ENCODE measurements at places on chromosomes 13 and 19.

DNA sequence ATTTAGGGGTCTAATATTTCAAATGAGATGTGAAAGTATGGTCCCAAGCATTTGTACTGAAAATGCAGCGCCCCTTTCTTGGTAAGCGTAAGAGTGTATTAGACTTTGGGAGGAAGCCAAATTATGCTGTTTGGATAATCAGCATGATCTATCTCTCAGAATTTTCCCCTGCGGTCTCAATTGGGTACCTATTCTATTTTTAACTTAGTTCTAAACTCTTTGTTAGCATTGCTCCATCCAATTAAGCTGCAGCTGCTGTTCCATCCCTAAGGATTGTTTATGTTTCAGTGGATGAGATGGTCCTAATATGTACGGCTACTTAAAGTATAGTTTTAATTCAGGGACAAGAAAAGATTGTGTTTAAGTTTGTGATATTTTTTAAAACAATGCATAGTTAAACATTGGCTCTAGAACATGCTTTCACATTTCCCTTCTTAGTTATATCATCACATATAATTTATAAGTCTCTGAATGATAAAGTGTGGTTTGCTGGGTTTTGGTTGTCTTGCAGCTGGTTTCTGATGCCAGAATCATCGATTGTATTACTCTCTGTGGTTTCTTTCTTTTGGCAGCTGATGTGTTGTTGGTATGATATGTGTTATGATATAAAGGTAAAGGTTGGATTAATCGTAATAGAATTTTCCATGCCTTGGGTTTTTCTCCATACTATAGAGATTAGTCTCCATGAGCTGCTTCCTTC is 15.0 kb downstream of the POLR1D start:
- no peak for DNase-seq

- peak; percentile 50 for DNase-seq
Observed at GRCh38 chr13:73754727-73755292, 379.4 kb downstream of the KLF12 start.

DNA sequence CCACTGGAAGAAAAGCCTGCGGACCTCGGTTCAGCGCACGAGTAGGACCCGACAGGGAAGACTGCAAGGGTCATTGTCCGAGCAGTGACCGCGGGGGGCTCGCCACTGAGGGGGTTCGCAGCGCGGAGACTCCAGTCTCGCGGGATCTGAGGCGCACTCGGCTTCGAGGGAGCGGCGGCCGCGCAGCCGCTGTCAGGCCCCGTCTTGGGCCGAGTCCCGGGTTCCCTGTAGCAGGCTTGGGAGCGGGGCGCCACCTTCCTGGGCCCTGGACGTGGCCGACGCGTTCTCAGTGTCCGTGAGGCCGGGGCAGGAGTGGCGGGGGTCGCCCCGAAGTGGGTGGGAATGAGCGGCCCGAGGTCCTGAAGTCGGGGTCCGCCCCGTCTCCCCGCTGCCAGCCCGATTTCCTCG is 474 bp upstream of the FAM174C start:
- no peak for DNase-seq

GRCh38 chr13:46728777-46729176 is 68.2 kb downstream of the ESD start:
- no peak for DNase-seq

GRCh38 chr19:18173572-18174288 is at the start of gene IFI30:
IFI30 (plus strand) TSS chr19:18173813; CDS start chr19:18173842, 29 bp downstream.
- DNase-seq = no peak

DNA sequence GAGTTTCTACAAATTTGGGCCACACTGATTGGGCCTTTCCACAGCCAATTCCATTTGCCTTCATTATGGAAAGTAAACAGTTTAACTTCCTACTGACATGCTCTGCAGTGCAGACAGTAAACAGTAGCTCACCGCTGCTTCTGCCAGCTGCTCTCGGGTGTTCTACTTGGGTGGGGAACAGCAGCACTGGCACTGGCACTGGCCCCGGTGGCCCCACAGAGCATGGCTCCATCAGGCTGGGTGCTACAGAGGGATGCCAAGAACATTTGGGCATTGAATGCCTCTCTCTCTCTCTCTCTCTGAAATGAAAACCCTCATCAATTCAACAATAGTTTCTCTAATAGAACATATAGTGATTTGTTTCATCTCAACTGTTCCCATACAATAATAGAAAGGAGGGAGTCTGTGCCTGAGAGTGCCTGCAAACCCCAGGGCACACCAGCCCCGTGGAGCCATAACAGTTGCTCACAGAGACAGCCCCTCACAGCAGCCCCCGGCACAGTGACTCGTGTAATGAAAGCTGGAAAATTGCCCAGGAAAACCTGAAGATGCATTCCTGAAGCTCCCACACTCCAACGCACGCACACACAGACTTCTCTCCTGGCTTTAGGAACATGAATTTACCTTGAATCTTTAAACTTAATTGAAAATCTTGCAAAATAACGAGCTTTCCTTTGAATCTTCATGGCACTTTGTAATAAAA is 38.2 kb upstream of the GJB6 start:
- DNase-seq = no peak

DNA sequence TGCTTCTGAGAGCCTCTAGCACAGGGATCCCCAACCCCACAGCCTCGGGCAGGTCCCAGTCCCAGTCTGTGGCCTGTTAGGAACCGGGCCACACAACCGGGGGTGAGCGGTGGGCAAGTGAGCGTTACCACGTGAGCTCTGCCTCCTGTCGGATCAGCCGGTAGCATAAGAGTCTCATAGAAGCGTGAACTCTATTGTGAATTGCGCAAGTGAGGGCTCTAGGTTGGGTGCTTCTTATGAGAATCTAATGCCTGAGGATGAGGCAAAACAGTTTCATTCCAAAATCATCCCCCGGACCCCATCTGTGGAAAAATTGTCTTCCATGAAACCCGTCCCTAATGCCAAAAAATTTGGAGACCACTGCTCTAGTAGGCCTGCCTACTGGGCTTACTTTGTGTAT is 87.0 kb upstream of the UBL3 start:
- no peak for DNase-seq

GRCh38 chr19:20233105-20233504 is 66.1 kb downstream of the ZNF486 start:
- DNase-seq = no peak

DNA sequence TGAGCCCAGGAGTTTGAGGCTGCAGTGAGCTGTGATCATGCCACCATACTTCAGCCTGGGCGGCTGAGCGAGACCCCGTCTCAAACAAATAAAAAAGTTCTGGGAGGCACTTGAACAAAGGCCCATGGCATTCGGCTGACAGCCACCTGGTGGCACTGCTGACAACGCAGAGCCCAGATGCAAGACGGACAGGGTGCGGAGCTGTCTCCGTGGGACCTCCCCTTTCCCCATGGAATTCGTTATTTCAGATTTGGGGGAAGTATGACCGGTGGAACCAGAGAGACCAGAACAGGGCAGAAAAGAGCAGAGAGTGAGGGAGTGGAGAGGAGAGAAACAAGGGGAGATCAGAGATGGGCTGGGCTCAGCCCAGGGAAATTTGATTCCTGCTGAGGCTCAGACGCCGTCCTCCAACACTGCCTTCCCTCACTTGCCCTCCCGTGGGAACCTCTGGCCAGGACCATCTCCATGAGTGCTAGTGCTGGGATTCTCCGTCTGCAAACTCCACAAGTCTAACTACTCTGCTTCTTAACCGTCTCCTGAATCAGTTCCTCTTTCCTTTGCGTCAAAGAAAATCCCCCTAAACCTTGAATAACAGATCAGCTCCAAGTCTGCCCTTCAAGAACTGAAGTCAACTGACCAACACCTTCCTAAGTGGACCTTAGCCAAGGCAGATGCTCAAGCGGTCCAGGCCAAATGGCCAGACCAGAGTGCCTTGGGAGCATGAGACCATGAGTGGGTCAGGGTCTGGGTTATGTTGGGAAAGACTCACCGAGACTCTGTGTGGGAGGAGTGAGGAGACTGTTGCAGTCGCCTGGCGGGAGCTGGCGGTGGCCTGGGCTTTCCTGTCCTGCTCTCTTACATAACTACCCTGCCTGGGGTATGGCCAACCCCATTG is 11.9 kb upstream of the ATF5 start:
- DNase-seq = no peak

DNA sequence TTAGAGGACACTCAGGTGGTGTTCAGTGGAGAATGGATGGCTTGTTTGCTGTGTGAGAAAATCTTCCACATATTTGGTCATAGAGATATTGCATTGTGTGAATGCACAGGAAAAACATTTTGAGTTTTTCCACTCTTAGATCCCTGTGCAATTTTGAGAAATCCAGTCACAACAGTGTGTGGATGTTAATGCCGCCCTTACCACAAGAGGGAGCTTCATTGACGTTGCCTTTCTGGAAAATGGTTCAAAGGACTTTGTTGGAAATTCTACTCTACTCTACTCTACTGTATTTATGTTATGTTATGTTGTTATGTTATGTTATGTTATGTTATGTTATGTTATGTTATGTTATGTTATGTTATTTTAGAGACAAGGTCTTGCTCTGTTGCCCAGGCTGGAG is 13.4 kb downstream of the ZNF20 start:
- DNase-seq = no peak

- DNase-seq = no peak
Observed at GRCh38 chr13:43041369-43041921, 18.1 kb downstream of the DNAJC15 start.

- no peak for DNase-seq
Observed at GRCh38 chr19:53866865-53867224, 838 bp upstream of the MYADM start.

DNA sequence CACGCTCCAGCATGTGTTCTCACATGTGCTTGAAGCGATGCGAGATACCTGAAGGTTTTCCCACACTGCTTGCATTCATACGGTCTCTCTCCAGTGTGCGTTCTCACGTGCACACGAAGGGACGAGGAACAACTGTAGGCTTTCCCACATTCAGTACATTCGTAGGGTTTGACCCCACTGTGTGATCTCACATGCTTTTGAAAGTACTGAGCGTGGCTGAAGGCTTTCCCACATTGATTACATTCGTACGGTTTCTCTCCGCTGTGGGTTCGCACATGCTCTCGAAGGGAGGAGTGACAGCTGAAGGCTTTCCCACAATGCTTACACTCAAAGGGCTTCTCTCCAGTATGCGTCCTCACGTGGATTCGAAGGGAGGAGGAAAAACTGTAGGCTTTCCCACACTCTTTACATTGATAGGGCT is 11.3 kb downstream of the ZNF77 start:
- DNase-seq = no peak

DNA sequence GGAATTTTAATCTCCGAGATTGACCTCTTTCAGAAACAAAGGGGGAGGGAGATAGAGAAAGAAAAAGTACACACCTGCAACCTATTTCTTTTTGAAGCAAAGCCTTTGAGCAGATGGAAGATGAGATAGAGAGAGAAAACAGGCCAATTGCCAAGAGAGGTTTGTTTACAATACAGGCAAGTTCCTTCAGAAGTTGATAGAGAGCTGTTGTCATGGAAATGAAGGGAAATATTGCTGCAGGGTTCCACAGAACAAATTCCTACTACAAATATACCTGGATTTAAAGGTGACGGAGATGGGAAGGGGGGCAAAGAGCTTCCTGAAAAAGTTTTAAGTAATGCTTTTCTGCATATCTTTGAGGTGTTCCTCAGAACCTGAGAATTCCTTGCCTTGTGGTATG is 388.4 kb downstream of the NDFIP2 start:
- no peak for DNase-seq

DNA sequence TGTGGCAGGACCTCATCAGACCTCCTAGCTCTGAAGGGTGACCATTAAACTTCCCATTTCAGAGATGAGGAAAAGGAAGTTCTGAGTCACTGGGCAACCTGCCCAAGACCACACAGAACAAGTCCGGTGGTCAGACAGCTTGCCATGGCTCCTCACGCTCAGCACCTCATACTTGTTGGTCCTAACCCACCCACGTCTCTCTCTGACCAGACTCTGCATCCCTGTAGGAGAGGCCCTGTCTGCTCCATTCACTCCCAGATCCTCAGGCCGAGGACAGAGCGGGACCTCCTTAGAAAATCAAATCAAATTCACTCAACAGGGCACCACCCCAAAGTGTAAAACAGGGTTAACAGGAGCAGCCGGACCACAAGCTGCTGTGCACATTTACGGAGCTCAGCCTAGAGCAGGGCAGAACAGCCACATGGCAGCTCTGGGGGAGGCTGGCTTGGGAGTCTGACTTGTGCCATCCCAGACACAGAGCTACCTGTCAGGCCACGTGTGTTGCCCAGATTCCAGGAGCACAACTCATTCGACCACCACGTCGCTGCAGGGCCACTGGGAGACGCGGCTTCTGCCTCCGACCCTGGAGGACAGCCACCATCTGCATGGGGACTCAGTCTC is 1.7 kb downstream of the MIER2 start:
- DNase-seq = no peak

- DNase-seq = no peak
Observed at GRCh38 chr19:41694196-41694595, 6.1 kb upstream of the CEACAM7 start.

- no peak for DNase-seq
Observed at GRCh38 chr13:41311406-41312175, 524 bp downstream of the NAA16 start.

GRCh38 chr19:40413291-40413845 is at the start of gene PRX:
PRX (minus strand) TSS chr19:40413378; CDS start chr19:40407932, 5,446 bp downstream.
- no peak for DNase-seq

- DNase-seq = no peak
Observed at GRCh38 chr19:11116507-11116906, 27.2 kb downstream of the LDLR start.

DNA sequence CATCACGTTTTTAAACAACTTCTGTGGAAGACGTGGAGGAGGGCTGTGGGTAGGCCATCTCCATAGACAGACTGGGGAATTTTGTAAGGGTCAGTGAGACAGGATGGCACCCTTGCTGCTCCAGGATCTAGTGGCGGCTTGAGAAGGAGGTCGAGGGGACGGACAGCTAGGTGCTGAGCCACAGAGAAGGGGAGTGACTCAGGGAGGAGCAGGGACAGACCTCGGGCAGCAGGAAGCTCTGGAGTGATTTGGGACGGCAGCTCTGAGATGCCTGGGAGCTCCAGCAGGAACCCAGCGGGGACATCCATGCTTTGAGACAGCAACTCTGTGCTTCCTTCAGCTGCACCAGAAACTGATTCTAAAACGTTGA is 169.1 kb upstream of the SOX1 start:
- DNase-seq = no peak

- DNase-seq = no peak
Observed at GRCh38 chr13:110268576-110269185, 38.3 kb downstream of the COL4A1 start.

- no peak for DNase-seq
Observed at GRCh38 chr13:43830497-43830881, 43.7 kb upstream of the ENOX1 start.

- DNase-seq = no peak
Observed at GRCh38 chr13:70964874-70965273, 856.6 kb upstream of the KLHL1 start.

GRCh38 chr19:1566392-1567115 is 1.6 kb downstream of the MEX3D start:
- peak; percentile 34 for DNase-seq
